ENCODE measurements at places on chromosomes 7 and 10. TPM values are rescaled to one million over a fixed set of nuclear protein-coding genes. Genes with fewer than 3 reads are reported as not detected.

GRCh38 chr7:82423446-82423845 lies 20.1 kb downstream of the CACNA2D1 start:
- no peak for DNase-seq

- no peak for DNase-seq
These were observed 7.8 kb downstream of the WIPI2 start for GRCh38 chr7:5197811-5198210.

Gene RBM20
- 8.1 TPM for polyA plus RNA-seq

Gene LBX1
- polyA plus RNA-seq, result 0.07 TPM

Gene TMEM176A
- 109 TPM for polyA plus RNA-seq

All from renal pelvis (tissue), 12 donors.